ENCODE measurements at places on chromosomes 16 and 17.

GRCh38 chr16:17130733-17131132 is 340.0 kb downstream of the XYLT1 start:
- no peak for DNase-seq

DNA sequence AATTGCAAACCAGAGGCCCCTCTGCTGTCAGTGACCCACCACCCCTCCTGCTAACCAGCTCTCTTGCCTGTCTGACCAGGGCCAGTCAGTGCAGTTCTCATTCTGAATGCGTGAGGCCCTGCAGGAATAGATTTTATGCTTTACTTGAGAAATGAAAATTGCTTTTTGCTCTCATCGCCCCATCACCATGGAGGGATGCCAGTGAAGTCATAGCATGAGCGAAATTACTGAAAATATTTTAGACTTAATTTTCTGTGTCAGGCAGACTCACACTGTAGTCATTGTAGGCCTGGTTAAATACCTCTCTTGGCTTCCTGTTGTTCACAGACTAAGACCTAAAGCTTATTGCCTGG is 490.5 kb upstream of the CDH5 start:
- no peak for DNase-seq

DNA sequence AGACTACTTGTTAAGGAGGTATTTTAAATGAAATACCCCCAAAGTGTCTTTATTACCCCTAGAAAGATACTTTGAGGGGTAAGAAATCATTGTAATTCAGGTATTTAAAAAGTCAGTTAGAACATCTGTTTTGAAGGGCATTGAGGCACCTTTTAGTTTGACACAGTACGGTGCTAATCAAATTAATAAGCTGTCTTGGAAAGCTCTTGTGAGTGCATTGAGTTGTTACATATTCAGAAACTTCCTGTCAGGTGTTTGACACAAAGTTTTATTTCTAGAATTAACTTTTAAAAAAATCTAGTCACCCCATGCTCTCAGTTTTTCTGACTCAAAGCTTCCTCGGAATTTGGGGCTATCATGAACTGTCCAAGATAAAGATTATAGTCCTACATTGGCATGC is 4.6 kb downstream of the RBBP6 start:
- no peak for DNase-seq

DNA sequence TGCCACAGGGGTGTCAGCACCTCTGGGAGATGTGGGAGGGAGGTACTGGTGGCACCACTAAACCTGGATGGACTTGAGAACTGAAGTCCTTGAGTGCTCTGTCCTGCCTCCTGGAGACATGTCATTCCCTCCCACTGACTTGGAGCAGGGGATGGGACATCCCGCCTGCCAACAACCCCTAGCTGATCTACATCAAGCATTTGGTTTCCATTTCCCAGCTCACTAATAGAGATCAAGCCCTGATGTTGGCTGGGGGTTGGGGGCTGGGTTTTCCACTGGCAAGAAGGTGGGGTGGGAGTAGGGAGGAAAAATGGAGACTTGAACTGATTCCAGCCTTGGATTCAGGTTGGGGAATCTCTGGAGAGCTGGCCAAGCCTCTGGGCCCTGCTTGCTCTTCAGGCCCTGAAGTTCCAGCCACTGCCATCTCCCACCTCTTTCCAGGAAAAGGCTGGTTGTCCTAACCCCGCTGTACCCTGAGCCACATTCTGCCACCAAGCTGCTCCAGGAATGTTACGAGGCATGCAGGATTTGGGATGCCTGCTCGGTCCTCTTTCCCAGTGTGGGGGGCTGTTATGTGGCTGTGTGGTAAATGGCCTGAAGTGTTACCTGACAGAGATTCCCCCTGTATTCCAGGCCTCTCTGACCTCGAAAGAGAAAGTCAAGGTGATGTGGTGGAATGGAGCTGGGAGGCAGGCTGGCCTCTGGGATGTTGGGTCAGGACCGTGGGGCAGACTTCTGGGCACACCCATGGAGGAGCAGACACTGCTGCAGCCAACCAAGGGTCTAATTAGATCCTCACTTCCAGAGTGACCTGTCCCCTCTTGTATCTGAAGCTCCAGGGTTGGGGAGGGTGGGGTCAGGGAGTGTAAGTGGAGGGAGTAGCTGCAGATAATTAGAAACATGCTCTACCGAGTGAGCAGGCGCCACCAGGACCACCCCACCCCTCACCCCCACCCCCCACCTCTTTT is 16.7 kb downstream of the IGFBP4 start:
- no peak for DNase-seq

DNA sequence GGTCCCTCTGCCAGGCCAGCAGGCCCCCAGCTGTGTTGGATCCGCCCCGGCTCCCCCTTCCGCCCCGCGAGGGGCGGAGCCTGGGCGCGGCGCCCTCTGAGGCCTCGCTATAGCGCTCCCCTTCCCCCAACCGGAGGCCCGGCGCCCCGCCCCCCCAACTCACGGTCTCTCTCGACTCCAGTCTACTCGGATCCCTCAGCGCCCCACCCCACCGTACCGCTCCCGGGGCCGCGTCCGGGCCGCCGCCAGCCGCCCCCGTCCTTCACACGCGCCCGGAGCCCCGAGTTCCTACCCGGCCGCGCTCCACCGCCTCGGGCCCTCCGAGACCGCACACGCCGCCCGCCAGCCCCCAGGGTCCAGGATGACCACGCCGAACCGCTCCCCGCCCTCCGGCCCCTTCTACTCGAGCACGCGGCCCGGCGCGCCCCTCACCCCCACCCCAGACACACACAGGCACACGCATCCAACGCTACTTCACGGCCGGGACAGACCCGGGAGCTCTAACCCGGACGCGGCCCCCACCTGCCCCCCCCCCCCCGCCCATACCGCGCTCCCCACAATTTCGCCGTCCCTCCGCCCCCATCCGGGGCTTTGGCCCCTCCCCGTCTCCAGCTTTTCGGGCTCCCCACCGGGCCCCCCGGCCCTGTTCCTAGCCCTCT is 1.4 kb downstream of the PHF23 start:
- DNase-seq = peak; percentile 65

DNA sequence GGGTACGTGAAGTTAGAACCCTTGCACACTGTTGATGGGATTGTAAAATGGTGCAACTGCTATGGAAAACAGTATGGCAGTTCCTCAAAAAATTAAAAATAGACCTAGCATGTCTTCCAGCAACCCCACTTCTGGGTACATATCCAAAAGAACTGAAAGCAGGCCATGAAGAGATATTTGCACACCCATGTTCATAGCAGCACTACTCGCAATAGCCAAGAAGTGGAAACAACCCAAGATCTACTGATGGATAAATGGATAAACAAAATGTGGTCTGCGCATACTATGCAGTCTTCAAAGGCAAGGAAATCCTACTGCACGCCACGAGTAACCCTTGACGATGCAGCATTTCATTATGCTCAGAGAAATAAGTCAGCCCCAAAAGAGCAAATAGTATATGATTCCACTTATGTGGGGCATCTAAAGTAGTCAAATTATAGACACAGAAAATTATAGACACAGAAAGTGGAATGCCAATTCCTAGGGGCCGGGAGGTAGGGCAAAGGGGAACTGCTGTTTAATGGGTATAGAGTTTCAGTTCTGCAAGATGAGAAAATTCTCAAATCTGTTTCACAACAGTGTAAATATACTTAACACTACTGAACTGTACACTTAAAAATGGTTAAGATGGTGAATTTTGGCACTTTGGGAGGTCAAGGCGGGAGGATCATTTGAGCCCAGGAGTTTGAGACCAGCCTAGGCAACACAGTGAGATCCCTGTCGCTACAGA is 17.2 kb downstream of the CORO7 start:
- no peak for DNase-seq

Measured in stimulated activated CD8-positive, alpha-beta memory T cell treated with anti-CD3 and anti-CD28 coated beads, Interleukin-7, amount 100 ng/mL, for 1 hour (primary cell).